ENCODE measurements at places on chromosomes 7 and 10. TPM values are rescaled to one million over a fixed set of nuclear protein-coding genes. Genes with fewer than 3 reads are reported as not detected.

Gene MAD1L1
- 42.3 TPM for total RNA-seq

Gene PLEKHS1
- 0.52 TPM for total RNA-seq

Gene SPDYE9
- total RNA-seq, result not detected

Gene HILPDA
- 22.4 TPM for total RNA-seq

Gene ZDHHC6
- 22.4 TPM for total RNA-seq

Gene ADCYAP1R1
- 7.8 TPM for total RNA-seq

Gene EVX1
- total RNA-seq, result not detected

Gene ACTR3C
- 1.6 TPM for total RNA-seq

Gene HGF
- 4.7 TPM for total RNA-seq

Gene ZNF425
- total RNA-seq, result 5.2 TPM

Gene MAT1A
- not detected for total RNA-seq

Gene ODAD2
- 0.52 TPM for total RNA-seq

Gene CTAGE4
- not detected for total RNA-seq

Gene SERPINE1
- 2.1 TPM for total RNA-seq

Gene CYP2C8
- total RNA-seq, result not detected

Gene SLC13A4
- total RNA-seq, result not detected

Gene C10orf88
- total RNA-seq, result 12.5 TPM

Gene GNAT3
- total RNA-seq, result not detected

Gene WEE2
- not detected for total RNA-seq

Gene FFAR4
- total RNA-seq, result 0.52 TPM

Gene CPA2
- total RNA-seq, result 0.52 TPM

Gene MYO1G
- total RNA-seq, result 1.6 TPM

Gene KLF14
- total RNA-seq, result 0.52 TPM

Measured in skeletal muscle tissue (tissue), 5 donors.